CD4-positive, alpha-beta T cell treated with Interferon alpha-2 for 1 hour (primary cell): ENCODE measurements at places on chromosomes 7 and 10.

GRCh38 chr10:18463673-18464211 is 187.6 kb downstream of the NSUN6 start:
- no peak for DNase-seq

DNA sequence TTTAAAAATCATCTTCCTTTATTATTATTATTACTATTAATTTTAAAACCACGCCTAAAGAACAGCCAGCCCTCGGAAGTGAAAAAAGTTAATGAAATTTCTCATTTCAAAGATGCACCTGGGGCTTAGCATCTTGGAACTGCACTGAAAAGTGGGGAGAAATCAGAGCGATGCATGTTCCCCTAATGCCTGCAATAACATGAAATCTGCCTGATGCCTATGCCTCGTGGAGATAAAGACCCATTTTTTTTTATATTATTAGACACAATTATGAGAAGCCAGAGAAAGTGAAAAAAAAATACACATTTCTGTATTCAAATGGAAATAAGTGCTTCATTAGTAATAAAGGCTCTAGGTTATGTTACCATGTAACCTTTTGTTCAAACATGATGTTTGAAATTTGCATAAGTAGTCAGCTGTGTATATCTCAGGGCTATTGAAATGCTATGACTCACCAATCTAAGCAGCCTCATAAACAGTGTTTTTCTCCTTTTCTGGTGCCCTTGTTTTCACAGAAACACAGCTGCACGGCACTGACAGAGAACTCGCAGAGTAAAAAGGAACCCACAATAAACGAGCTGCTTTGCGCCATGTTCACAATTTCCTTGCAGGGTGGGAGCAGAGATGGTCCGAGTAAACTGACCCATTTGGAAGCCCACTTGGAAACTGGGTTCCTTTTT is 175.8 kb upstream of the PRKCQ start:
- no peak for DNase-seq

GRCh38 chr10:16643502-16643901 is 121.8 kb upstream of the C1QL3 start:
- DNase-seq, result no peak

DNA sequence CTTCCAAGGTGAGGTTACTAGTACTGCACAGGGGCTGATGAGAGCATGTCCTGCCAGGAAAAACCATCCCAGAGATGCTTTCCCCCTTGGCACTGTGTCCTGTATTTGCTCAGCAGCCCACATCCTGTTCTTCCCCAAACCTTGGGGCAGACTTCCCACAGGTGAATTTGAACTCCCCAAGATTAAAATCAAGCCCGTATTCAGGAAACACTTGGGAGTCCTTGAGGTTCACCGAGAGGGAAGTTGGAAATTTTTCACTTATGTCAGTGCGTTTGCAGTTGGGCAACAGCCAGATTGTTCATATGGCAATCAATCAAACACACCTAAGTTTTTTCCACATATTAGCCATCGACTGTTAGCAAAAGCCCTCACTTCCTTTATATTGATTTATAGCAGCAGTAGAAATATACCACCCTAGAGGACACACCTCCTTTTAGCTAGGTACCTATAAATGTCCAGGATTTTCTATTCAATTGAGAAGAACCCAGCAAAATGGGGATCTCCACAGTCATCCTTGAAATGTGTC is at the start of gene DMBT1:
TSS of gene DMBT1 (plus strand) at position 476 of the 526 bp plus-strand sequence. CDS start at position 493, 17 bp downstream.
- DNase-seq, result no peak
